NCI-H187 (cell line): ENCODE measurements at places on chromosomes 7 and 10.

DNA sequence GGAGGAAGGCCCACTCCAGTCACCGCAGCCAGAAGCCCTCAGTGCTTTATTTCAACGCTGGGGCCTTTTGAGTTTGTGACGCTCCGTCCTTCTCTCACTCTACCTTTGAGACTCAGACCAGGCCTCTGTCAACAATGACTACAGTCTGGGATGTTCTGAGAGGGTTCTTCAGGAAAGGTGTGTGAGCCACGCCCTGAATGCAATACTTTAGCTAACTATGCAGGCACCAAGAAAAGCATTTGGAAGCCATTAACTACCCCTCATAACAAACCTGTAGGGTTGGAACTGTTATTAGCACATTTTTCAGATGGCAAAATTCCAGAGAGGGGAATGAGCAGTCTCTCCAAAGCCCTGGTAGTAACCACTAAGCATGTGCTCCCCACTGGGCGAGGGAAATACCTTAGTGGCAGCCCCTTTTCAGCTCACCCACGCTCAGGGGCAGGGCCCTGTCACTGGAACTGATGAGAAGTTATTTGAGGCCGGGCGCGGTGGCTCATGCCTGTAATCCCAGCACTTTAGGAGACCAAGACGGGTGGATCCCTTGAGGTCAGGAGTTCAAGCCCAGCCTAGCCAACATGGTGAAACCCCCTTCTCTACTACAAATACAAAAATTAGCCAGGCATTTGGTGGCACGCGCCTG lies 5.7 kb upstream of the ARPC1B start:
- DNase-seq, result peak; percentile 58

DNA sequence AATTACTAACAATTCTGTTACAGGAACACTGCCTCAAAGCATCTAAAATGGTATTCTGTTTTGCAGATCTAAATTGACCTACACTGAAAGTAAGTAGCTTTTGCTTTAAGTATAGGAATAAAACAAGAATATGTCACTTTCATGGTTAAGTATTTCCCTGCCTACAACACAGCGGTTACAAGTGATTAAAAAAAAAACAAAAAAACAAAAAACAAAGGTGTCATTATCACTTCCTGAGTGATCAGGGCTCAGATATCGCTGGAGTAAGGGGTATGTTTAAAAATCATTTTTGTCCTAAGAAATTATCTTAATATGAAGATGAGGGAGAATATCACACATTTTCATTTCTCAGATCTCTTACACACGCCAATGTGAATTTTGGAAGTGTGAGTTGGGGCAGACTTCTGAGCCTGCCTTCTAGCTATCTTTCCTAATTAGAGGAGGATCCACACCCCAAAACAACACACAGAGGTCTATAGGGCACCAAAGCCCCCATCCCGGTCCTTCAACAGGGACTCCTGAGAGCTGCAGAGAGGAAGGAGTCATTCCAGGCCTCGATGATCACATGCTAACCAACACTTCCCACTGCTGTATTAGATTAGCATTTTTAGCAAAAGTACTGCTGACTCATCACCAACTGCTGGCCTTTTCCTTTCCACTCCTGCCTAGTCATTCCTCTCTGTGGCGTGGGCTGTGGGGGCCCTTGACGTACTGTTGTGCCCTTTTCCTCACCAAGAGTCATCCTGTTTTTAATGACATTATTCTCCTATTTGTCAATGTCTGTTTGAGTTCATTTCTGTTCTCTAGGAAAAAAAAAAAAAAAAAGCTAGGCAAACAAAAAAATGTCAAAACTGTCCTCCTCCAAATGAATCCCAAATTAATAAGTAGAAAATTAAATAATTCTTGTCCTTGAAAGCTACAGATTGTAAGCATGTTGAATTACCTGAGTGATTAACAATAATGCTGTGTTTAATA lies 31.2 kb downstream of the PRTFDC1 start:
- DNase-seq, result no peak

DNA sequence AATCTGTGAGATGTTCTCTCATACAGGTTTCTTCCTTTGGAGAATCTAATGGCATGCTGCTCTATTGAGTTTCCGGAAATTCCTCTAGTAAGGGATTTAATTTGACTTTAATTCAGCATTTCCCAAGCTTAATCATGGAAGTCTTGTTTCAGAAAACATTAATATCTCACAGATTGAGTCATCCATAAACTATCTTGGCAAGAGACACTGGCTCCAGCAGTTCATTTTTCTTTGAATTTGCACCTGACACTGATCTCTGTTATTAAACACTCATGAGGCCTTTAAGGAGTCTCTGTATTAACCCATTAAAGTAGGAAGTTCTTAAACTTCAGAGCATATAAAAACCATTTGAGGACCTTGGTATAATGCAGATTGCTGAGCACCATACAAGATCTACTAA lies 3.6 kb upstream of the ITGB8 start:
- DNase-seq, result no peak

DNA sequence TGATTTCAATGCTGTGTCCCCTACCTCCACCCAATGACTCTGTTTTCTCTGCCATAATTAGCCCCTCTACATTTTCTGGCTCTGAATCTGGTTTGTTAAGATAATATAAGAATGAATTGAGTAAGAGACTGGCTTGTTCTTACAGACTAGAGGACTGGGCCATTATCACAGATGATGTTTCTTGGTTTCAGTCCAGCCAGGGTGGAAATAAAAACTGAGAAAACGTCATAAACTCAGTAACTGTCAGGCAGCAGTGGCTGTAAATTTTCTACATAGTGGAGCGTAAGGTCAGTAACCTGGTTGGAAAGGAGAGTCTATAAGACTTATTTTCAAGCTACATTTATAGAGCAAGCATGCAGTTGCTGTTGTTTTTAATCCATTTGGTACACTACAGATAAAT lies 485.4 kb downstream of the HTR7 start:
- no peak for DNase-seq

DNA sequence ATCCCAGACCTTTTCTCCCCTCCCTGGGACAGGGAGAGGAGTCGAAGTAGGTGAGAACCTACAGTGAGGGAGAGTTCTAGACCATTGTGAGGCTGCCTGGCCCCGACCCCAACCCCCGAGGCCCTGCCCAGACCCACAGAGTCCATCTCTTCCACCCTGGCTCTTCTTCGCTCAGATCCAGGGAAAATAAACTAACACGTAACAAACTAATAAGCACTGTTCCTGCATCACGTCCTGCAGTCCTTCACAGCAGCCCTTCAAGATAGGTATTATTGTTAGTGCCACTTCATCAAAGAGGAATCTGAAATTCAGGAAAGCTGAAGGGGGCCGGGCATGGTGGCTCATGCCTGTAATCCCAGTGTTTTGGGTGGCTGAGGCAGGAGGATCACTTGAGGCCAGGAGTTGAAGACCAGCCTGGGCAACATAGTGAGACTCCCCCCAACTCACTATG lies at the start of gene SPACDR:
TSS of gene SPACDR (minus strand) at position 51 of the 451 bp plus-strand sequence. CDS start 235 bp downstream, outside the sequence.
- DNase-seq, result no peak

- DNase-seq, result no peak
Observed at GRCh38 chr7:22563621-22564241, 63.7 kb upstream of the STEAP1B start.

- no peak for DNase-seq
Observed at GRCh38 chr7:107744345-107744750, 406 bp downstream of the CBLL1 start.

DNA sequence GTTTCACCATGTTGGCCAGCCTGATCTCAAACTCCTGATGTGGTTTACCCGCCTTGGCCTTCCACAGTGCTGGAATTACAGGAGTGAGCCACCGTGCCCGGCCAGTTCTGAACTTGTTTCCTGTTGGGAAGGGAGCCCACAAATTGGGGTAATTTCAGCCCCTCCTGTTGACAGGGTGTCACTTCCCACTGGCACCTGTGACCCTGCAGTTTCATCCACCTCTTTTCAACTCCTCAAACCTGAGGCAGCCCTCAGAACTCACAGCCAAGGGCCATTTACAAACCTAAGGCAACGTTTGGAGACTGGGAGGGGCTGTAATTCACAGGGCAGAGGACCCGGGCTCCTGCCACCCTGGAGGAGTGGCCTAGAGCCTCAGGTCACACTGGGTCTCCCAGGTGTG lies 22.2 kb upstream of the CHST12 start:
- no peak for DNase-seq

GRCh38 chr7:70421319-70421718 lies 710.6 kb upstream of the GALNT17 start:
- no peak for DNase-seq

- no peak for DNase-seq
Observed at GRCh38 chr7:18317941-18318340, 177.6 kb upstream of the HDAC9 start.
